NCI-H524 treated with DMSO at 0.1 percent for 48 hours (cell line): ENCODE measurements at places on chromosomes 1 and 21.

GRCh38 chr1:226680653-226681052 is 58.4 kb downstream of the ITPKB start:
- DNase-seq, result no peak

GRCh38 chr1:119253366-119253765 is 112.9 kb upstream of the WARS2 start:
- no peak for DNase-seq

DNA sequence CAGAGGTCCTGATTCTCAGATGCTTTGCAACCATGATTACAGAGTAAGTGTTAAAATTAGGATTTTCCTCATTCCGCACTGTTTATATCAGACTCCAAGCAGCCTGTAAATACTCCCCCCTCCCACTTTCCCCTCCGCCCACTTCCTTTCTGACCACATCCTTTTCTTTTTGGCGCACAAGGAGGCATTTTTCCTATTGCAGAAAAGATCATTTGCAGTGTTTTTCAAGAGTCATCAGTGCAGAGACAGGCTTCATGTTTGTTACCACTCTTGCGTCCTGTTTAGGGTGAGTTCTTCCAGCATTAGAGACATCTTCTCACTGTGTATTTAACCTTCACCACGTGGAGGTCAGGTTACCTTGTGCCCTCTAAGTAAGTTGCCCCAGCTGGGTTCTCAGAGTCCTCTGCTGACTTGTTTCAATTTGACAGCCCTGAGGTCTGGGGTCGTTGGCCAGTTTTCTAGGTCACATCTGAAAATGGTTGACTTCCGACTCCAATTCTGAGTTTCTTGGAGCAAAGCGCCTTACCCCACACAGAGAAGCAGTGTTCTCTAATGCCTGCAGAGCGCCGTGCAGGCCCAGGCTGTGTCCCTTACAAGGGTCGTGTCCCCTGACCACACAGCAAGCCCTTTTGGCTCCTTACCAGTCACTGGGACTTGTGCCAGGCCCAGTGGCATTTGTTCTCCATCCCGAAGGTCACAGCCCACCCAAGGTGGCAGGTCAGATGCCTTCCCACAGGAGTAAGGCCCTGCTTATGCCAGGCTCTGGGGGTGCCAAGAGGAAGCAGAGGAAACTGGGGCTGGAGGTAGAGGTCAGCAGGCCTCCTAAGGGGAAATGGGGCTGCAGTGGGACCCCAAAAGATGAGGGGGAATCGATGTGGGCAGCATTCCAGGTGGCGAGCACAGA is 85.6 kb downstream of the FAM78B start:
- DNase-seq, result no peak

DNA sequence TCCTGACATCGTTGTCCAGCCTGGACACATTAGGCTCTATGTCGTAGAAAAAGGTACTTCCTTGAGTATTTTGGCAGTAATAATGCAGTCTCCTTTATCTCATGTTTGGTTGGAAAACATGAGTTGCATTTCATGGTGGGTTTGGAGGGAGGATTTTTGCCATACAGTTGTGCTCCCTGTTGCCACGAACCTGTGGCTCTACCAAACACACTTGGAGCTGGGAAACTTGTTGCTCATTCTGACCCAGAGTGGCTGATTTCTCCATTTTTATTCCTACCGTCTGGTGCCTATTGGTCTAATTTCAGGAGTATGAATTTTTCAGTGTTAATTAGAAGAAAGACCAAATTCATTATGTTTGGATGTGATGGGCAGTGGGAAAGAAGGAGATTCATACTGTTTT is 50.7 kb downstream of the MPZL1 start:
- no peak for DNase-seq

DNA sequence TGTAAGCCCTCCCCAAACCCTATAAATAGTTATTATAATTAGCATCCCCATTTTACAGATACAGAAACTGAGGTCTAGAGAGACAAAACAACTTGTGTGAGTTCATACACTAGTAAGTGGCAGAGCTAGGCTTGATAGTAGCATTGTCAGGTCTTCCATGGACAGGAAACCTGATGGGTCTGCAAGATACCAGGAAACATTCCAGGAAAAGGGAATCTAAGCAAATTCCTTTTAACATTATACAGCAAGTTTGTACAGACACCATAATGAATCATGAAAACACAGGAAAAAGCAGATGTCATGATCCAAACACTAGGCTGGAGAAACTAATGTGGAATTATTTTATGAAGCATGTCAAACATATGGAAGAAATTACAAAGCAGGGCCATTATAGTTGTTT is 89.1 kb upstream of the KCNK2 start:
- no peak for DNase-seq

DNA sequence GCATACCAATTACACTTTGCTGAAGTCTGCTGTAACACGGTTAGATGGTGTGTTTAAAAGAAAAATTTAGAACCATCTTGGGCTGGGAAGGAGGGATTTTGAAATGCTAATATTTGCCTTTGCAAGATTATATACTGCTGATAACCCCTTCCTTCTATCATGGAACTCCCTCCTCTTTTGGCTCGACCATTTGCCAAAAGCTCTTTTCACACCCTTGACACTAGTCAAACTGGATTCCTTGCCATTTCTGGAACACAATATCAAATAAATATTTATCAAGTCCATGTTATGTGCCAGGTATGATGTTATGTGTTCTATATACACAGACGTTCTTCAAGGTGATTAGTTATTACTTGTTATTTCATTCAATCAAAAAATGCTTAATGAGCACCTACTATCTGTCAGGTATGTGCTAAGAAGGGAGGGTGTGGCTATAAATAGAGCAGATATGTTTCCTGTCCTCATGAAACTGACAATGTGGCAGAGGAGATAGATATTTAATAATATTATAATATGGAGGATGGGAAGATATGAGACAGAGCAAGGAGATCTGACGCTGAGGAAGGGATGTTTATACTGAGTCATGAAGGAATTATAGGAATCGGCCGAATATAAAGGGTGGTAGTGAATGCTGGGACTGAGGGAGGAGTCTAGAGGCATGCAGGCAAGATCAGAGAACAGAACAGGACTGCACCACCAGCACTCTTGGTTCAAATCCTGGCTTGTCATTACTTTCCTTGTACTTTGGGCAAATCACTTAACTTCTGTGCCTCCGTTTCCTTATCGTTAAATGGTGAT is 16.1 kb upstream of the XPR1 start:
- no peak for DNase-seq

GRCh38 chr1:197343663-197344273 is 75.7 kb downstream of the CRB1 start:
- DNase-seq, result no peak

GRCh38 chr1:161182214-161182613 is 4.9 kb upstream of the B4GALT3 start:
- no peak for DNase-seq

- no peak for DNase-seq
These were observed 29.6 kb upstream of the WASF2 start for GRCh38 chr1:27519331-27520258.

- no peak for DNase-seq
These were observed 21.5 kb downstream of the RAP1GAP start for GRCh38 chr1:21647431-21648351.

GRCh38 chr1:198253668-198254067 is 96.9 kb downstream of the NEK7 start:
- DNase-seq, result no peak
